Spinal cord (tissue), 10 donors: ENCODE measurements at places on chromosomes 7 and 10. TPM values are rescaled to one million over a fixed set of nuclear protein-coding genes. Genes with fewer than 3 reads are reported as not detected.

Gene MRC1
- 13.0 TPM for total RNA-seq

Gene STK31
- total RNA-seq = 2.0 TPM

Gene PFKFB3
- 24.9 TPM for total RNA-seq

Gene TET1
- 24.4 TPM for total RNA-seq

GRCh38 chr7:102934701-102935100, 21.9 kb downstream of the LRRC17 start:
- no peak for DNase-seq

DNA sequence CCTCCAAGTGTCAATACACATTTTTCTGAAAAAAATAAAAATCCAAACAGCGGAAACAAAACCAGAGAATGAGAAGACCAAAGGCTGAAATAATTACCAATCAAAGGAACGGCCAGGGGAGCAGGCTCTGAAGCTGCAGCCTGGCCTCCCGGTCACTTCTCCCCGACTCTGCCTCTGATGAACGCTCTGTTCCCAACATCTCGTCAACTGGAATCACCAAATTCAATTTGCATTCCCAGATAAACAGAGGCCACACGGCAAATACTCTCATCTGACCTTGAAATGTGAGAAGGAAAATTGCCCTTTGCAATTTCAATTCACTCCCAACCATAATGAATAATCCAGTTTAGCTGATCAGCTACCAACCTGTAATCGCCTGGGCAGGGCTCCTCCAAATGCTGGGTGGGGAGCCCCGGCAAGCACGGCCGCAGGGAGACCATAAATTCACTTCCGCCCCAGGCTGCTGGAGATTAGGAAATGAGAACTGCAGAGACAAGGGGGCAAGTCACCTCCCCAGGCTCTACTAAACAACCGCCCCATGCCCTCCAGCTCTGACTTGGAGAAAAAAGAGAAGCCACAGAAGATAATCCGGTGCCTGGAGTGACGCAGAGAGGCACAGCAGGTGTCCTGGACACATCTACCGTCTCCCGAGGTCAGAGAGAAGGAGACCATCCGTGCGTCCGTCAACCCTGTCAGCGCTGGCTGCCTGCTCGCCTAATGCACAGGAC, 153.2 kb downstream of the MAD1L1 start:
- no peak for DNase-seq

Gene CADPS2
- total RNA-seq = 36.7 TPM

Gene TES
- total RNA-seq = 35.4 TPM

Gene CHST3
- 32.4 TPM for total RNA-seq

GRCh38 chr10:70162892-70163201, 7.5 kb downstream of the SAR1A start:
- no peak for DNase-seq
